ENCODE measurements at places on chromosomes 4 and X.

DNA sequence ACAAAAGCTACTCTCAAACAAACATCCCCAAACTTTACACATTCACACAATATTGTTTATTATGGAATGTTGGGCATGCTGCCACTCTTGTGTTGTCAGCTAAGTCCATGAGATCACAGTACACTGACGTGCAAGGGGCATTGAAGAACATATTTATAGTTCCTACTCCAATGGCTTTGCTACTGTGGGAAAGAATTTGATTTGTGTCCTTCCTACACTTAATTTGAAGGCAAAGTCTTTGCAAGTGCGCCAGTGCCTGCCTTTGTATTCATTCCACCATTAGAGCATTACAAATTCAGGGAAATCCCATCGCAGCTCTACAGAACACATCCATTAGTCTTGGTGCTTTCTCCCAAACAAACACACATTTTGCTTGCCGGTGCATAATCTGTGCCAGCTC, 45.4 kb upstream of the FTHL17 start:
- DNase-seq: no peak

DNA sequence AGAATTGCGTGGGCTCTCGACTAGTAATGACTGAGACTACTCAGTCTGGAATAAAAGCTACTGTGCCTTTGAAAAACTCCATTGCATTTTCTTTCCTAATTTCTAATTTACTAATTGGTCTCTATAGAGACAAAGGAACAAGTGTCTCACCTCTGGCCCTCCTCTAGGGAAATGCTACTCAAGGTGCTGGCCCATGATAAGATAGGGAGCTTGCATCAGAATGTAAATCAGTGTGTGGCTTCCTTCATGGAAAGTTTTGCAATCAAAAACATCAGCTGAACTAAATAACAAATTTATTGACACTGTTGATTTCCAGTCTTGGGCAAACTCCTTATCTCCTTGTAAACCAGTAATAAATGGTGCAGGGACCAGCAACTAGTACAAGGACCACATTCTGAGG, 81.8 kb downstream of the SRPX start:
- no peak for DNase-seq

DNA sequence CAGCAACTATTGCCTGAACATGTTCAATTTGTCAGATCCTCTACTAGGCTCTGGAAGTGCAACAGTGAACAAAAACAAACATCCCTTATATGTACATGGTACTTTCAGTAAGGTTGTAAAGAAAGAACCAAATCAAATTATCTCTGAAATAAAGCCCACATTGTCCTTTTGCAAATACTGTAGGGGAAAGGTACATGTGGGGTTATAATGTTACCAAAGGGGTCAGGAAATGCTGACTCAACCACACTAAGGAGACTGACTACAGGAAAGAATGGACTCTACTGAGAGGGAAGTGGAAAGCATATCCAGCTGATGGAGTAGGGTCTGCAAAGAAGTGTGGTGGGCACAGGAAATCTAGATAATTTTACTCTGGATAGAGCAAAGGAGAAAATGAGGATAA, 61.5 kb downstream of the PCDH18 start:
- DNase-seq: no peak

DNA sequence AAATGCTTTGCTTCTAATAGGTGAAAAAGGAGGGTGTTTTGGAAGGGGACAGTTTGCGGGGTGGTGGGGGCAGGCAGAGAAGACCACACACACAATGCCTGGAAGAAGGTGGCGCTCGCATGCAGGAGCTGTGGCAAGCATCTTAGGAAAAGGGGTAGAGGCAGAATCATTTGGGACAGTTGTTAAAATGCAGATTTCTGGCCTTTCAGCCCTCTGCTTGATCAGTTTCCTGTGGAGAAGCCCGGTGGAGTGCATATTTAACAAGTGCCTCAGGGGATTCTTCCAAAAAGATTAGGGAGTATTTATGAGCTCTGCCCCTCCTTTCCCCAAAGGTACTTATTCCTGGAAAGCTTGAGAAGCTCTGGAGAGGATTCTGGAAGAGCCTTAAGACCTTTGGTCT, 4.8 kb downstream of the NOCT start:
- DNase-seq: no peak

DNA sequence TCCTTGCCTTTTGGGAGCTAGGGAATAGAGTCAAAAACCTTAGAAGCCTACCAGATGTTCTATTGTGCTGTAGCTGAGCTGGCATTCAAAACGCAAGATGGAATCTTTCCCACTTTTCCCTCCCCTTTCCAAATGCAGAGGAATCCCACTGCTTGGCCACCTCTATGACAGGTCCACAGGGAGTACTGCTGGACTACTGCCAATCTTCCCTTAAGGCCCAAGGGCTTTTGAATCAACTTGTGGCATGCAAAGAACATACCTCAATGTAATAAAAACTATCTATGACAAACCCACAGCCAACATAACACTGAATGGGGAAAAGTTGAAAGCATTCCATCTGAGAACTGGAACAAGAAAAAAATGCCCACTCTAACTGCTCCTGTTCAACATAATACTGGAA, 139.2 kb upstream of the AGTR2 start:
- DNase-seq: no peak

DNA sequence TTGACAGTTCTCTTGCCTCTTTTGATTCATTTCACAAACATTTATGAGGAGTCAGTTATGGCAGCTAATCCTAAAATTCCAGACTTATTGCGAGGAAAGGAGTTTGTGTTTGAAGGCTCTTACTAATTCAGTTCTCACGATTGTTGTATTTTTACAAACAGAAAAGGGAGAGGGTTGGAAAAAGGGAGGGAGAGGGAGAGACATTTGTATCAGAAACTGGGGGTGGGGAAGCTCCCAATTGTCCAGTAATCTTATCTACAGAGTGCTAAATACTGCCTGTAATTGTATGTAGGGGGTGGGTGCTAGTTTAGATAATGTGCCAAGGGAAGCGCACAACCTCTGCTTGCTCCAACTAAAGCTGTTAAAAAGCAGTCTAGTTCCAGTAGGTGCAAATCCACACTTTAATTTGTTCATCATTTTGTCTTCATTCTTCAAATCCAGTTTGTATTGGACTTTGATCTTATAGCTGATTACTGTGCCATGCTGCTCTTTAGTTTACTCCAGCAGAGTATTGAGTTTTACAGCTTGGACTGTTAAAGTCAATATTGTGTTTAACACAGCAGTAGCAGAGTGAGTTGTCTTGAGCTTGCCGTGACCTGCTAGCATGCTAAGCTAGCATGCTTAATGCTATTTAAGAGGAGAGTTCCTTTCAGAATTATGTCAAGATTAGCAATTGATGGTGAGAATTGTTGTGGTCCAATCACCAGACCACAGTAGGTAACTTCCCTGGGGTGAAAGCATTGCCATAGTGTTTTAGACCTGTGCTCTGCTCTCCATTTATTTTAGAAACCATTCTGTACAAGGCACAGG, 13.9 kb downstream of the FNIP2 start:
- no peak for DNase-seq

DNA sequence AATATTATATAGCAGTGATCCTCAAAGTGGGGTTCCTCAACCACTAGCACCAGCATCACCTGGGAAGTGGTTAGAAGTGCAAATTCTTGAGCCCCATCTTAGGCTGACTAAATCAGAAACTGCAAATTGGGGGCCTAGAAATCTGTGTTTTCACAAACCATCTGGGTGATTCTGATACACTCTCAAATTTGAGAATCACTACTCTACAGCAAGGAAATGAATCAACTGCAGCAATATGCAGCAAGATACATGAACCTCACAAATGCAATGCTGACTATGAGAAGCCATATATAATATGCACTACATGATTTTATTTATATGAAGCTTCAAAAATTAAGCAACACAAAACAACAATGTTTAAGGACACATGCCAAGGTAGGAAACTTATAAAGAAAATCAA, 36.2 kb upstream of the IRS4 start:
- no peak for DNase-seq

DNA sequence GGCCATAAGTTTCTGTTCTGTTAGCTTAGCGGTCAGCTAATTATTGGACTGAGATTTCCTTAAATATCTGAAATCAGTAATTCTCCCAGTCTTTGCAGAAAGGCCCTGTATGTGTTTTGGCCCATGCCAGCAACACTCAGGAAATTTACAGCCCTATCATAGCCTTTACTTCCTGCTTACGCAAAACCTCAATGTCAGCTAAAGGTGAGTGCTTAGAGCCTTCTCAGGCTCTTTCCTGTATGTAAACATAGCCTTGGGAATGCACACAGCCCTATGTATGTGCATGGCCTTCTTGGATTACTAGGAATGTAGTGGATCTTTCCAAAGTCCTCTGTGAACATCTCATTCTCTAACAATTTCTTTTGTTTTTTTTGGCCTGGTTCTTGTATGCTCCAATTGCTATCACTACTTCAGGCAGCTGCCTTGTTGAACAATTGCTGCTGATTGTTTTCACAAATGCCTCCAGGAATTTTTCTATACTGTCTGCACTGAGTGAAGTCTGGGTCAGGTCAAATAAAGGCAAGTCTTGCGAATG, 200.0 kb downstream of the PPP1R2C start:
- no peak for DNase-seq

DNA sequence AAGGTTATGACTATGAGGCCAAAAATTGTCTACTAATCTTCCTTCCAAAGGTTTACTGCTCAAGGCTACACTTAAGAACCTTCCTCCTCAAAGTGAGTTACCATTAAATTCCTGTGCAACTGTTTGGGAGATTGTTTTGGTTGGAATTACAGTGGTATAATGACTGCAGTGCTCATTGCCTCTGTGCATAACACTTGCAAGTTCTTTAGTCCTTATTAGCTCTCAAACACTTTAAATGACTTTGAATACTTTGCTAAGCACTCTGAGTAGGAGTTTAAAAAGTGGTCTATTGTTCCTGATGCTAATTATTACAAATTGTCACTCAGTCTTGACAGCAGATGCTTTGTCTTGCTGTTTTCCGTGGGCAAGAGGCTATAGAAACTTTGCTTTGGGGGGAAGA, 422.8 kb upstream of the PABPC4L start:
- no peak for DNase-seq

DNA sequence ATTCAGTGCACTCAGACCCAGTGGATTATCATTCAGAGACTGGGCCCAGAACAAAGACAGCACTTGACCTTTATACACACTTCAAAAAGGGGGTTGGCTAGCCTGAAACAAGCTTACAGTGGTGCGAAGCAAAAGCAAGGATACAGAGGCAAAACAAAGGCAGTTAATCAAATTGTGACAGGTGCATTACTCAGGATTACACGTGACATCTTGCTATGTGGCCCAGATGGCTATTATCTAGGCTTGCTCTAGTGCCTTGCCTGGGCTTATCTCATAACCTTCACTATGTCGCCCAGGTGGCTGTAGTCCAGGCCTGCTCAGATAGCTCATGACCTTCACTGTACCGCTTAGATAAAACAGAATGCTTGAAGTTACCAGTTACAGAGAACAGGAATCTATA, 1092.1 kb upstream of the PRKX start:
- DNase-seq: no peak

GRCh38 chr4:2817701-2818350, 24.9 kb downstream of the SH3BP2 start:
- no peak for DNase-seq

All from left lobe of liver (tissue), 2 donors.